Inflammatory macrophage (primary cell): ENCODE measurements at places on chromosomes 1 and 21.

GRCh38 chr1:9680828-9681227, 29.3 kb downstream of the PIK3CD start:
- no peak for DNase-seq

GRCh38 chr1:158998781-158999161, 10.9 kb upstream of the IFI16 start:
- DNase-seq = peak; percentile 87

DNA sequence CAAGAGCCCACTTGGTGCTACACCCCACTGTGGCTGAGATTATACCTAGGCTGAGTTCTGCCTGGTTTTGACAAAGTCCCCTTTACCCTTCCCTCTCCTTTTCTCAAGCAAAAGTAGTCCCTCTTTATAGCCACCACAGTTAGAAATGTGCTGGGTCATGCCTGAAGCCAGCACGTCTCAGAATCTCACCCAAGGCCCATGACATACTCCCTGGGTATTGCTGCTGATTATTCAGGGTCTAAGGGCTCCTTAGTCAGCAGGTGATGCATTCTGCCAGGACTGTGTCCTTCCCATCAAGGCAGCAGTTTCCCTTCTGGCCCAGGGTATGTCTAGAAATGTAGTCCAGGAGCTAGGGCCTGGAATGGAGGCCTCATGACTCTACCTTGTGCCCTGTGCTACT, 67.3 kb upstream of the COX20 start:
- DNase-seq = no peak

DNA sequence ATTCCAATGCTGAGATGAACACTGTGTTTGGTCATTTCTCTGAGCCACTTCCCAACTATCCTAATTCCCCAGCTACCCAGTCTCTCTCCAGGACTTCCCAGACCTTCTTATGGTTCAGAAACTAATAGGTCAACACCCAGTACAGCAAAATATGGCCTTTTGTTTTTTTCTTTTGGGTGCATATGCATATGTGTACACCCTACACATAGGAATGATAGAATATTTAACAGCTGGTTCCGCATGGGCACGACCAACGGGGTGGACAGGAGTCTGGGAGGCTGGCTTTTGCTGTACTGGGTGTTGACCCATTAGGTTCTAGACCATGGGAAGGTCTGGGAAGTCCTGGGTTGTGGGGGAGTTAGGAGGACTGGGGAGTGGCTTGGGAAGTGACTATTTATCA, 143.9 kb downstream of the MRPS6 start:
- no peak for DNase-seq

DNA sequence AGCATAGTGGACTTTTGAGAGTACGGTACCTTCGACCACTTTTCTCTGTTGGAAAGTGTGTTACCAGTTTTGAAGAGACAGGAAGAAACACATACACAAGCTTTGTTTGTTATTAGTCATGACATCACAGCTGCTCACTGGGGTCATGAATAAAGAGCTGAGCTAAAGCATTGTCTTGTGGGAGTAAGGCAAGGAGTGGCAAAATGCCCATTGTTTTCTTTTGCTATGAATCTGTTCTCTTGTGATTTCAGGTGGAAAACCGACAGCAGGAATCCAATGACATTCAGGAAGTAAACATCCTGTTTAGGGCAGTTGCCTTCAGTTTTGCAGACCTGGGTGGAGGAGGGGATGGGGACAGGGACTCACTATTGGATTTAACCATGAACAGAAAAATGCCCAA, 66.2 kb downstream of the RGL1 start:
- DNase-seq = no peak

- no peak for DNase-seq
These were observed 276.3 kb upstream of the GREM2 start for GRCh38 chr1:240888039-240888786.

DNA sequence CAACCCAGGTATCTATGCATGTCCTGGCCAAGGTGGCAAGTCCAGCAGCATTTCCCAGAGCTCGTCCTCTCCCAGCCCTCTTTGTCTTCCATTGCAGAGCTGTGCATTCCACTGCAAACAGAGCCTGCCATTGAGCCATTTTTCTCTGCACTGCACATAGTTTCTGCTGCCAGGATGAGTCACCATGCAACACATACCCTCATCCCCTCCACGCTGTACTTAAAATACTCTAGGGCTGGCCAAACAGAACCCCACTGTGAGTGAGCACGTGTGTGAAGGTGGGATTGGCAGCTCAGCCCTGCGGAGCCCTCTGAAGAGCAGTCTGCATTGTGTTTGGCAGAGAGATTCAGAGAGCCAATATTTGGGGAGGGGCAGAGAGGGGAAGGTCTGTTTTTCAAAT, 3.9 kb upstream of the ATP1B1 start:
- DNase-seq = no peak
